ENCODE measurements at places on chromosomes 13 and 19.

DNA sequence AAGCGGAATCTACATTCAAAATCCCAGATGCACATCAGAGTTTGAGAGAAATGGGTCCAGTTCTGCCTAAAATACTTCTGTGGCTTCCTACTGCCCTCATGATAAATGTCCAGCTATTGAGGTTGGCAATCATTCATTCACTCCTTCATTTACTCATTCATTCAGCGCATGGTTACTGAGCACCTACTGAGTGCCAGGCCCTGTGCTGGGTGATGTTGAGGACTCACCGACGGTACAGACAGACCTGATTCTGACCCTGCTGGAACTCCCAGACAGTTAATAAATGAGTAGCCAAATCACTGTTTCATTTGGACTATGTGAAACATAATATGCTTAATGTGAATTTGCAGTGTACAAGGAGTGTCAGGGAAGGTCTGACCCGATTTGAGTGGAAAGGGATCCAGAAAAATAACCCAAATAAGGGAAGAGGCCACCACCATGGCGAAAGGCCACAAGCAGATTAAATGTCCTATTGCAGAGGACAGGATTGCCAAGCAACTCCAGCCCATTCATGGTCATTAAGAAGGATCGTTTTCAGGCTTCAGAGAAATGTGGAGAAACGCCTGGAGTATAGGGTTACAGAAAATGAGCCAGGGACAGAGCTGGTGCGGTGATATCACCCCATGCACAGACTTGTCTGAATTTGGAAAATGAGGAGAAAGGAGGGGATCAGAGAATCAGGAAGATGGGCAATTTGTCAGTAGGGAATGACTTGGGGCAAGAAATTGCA lies 20.5 kb downstream of the DYRK1B start:
- DNase-seq: no peak

DNA sequence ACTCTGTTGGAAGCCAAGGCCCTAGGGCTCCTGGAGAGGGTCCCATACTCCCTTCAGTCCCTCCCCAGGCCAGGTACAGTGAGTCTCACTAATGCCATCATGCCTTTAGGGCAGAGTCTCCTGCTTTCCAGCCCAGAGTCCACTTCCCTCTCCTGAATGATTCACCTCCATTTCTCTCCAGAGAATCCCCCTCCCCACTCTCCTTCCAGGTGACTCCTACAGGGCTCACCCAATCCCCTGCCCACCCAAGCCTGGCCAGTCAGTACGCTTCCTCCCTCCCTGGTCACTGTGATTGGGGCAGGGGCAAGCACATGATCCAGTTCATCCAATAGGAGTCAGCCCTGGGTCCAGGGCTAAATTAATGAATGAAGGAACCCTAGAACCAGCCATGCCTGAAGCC lies 35.0 kb upstream of the PNMA8B start:
- no peak for DNase-seq

DNA sequence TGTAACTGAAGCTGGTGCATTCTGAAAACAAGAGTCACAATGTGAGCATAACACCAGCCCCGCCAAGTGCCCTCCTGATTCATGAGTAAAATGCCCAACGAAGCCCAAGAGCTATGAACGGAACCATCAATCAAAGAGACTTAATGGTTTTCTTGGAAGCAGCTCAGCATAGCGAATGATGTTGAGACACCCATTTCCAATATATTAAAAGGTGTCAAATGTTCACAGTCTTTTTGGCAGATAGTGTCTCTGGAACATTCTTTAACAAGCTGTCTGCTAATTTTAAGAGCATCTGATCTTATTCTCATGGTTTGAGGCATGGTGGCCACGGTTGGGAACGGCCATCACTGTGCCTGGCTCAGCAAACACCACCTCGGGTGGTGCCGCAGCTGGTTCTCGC lies 133.4 kb upstream of the USP29 start:
- DNase-seq: no peak

GRCh38 chr13:73820285-73820684 lies 313.9 kb downstream of the KLF12 start:
- DNase-seq: no peak

- no peak for DNase-seq
These were observed 2.4 kb downstream of the IRS2 start for GRCh38 chr13:109783815-109784589.

DNA sequence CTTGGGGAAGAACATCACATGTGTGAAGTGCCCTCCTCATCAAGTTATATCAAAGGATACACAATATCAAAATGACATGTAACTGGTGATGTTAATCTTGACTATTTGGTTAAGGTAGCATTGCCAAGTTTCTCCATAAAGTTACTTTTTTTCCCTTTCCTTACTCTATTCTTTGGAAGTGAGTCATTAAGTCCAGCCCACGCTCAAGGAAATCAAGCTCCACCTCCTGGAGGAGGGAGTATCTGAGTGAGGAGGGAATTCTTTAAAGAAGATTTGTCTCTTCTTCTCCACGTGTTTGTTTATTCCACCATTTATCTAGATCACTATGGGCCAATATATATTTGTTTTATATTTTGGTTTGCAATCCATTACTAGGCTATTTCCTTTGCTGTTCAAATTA lies 33.6 kb upstream of the FNDC3A start:
- DNase-seq: no peak

Data from HS-27A (cell line).